ENCODE measurements at places on chromosomes 5 and 9. TPM values are rescaled to one million over a fixed set of nuclear protein-coding genes. Genes with fewer than 3 reads are reported as not detected.

DNA sequence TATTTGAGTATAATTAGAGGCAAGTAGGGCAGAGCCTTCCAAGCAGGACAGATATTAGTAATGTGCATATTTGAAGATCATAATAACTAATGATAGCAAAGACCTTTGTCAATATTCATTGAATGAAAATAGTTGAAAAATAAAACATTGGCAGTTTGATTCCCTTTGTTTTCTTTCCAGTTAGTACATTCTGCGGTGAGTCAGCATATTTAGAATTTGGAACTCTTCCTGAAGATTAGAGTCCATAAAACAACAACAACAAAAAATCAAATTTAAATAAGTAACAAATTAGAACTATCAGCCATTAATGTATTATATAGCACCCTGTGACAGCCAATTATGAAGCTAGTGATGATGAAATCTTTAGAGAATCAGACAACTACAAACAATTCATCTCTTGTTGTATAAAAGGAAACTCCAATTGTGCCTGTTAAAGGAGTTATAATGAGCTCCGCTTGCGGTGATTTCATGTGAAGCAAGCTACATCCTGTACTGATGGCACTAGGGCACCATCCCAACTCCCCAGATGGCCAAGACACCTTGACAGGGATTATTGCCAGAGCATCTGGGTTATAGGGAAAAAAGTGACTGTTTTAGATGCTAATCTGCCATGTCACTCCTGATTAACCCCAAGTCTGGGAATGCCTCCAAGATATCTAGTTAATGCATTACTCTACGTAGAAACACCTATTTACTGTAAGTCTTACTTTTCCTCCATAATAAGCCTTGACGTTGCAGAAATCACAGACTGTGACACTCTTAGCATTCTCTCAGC is 6.8 kb downstream of the IFNA8 start:
- peak; percentile 59 for DNase-seq

DNA sequence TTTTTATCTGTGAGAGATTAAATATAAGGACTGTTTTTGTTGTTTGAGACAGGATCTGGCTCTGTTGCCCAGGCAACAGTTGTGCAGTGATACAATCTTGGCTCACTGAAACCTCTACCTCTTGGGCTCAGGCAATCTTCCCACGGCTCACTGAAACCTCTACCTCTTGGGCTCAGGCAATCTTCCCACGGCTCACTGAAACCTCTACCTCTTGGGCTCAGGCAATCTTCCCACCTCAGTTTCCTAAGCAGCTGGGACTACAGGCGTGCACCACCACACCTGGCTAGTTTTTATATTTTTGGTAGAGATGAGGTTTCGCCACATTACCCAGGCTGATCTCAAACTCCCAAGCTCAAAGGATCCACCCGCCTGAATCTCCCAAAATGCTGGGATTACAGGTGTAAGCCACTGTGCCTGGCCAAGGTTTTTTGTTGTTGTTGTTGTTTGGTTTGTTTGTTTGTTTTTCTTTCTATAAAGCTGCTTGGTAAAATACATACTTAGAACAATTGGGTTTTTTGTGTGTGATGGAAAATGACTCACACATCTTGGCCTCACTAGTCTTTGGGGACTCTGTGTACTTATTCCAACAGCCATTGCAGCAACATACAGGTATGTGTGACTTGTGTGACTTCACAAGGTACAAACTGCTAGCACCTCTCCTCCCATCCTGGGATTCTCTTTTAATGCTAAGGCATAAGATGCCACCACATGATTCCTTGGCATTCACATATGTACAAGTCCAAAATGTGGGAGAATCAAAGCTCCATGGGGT is 36.5 kb upstream of the RASA1 start:
- DNase-seq = no peak

DNA sequence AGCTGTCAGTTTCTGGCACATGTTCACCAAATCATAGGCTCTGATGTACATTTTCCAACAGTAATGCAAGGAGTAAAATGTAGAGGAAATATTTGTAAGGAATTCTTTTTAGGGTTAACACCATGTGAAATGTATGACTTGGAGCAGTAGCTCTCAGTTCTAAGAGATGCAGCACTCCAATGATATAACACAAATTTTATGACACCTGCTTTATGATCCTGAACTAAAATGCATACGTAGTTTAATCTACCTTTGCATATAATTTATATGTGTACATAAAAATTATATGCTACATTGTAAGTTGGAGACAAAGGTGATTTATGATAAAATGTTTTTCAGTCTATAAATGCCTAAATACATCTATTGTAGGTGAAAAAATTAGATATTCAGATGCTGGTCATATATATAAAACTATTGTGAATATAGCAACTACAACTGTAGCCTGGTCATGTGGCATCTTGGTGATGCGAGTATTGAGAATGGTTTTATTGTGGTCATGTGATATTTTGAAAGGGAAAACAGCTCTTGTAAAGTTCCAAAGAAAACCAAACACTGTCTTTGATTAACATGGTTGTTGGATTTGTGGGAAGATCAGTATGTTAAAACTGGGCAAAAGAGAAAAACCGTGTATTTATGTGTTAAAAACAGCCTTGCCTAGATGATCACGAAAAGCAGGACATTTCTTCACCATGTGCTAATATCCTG is 171.0 kb downstream of the TRIO start:
- DNase-seq = no peak

- DNase-seq = no peak
These were observed 418.7 kb upstream of the KIF2A start for GRCh38 chr5:61887271-61887670.

DNA sequence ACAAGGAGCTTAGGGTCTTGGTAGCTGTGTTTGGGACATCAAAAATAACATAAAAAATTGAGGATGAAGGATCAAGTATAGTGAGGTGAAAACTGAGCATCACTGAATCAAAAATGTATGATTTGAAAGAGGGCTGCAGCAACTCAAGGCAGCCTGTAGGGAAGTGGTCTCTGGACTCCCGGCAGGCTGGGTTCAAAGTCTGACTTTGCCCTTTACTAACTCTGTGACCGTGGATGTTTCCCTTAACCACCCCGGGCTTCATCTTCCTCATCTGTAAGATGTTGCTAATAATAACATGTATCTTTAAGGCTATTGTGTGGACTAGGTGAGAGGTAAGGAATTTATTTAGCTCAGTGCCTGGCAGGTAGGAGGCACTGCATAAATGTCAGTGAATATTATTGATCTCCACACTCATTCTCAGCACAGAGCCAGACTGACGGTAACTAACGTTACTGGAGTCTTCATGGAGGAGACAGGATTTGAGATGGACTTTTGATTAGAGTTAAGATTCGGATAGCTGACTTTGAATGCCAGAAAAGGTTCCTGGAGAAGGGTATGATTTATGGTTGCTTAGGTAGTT is 367.3 kb downstream of the NDUFS4 start:
- DNase-seq = no peak

GRCh38 chr5:134174841-134175839 is 1.6 kb downstream of the SKP1 start:
- DNase-seq = no peak

DNA sequence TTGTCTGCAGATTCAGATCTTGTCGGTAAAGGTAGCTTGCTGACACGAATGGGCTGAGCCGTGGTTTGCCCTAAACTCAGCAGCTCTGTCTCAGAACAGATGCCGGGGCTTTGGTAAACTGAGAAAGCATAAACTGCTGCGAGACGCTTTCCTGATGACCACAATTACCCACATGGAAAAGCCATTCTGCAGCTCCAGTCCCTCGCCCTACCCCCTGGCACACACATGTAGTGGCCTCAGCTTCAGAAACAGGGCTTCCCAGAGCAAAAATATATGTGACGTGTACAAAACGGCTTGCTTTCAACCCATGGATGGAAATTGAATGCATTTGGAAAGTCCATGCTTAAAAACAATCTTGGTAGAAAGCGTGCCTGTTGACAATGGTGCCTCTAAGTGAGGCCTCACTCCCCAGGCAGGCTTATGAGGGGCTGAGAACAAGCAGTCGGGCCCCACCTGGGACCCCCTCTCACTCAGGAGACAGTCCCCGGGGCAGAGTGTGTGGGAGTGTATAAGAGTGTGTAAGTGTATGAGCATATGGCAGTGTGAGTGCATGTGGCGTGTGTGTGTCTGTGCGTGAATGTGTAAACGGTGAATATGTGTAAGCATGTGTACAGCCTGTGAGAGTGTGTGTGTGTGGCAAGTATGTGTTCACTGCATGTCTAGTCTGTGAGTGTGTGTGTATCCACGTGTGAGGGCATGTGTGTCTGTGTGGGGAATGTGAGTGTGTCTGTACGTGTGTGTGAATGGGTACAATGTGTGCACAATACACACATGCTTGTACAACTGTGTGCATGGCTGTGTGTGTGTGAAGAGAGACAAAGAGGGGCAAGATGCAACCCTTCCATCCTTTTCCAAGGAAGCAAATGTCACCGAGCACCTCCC is 88.2 kb upstream of the SMIM23 start:
- no peak for DNase-seq

GRCh38 chr5:56459394-56460194 is 226.5 kb upstream of the ANKRD55 start:
- no peak for DNase-seq

DNA sequence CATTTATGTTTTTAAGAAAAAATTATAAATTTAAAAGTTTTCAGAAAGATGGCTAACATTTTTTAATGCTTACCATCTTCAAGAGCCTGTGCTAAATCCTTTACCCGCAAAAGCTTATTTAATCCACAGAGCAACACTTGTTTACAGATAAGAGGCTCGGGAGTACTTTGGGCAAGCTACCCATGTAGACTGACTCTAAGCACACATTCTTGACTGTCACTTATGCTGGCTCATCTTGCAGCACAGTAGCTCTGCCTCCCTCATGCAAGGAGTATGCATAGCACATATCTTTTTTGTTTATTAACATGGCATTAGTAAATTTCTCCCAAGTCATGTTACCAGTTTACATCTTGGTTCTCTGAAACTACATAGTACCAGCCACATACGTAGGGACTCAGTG is 14.7 kb downstream of the SH3RF2 start:
- no peak for DNase-seq

DNA sequence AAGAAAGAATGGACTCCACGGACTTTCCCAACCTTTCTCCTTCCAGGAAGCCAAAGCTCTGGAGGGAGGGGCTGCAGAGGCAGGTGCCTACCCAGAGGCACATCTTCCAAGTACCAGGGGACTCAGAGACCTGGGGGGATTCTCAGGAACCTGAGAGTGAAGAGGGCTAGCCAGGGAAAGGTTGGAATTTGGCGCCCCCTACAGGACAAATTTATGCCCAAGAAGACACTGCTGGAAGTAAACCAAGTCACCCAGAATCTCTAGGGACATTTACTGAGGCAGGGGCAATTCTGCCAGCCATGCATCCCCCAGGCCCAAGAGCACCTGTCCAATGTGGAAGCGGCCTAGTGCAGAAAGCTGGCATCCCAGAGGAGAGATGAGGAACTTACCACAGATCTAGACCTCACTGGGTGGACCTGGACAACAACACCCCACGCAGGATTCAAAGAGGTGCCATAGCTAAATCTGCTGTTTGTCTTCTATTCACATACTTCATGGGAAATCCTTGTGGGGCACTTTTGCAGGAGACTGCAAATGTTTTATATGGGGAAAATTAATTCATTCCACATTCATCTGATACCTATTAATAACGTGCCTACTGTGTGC is 25.9 kb upstream of the IDNK start:
- no peak for DNase-seq

DNA sequence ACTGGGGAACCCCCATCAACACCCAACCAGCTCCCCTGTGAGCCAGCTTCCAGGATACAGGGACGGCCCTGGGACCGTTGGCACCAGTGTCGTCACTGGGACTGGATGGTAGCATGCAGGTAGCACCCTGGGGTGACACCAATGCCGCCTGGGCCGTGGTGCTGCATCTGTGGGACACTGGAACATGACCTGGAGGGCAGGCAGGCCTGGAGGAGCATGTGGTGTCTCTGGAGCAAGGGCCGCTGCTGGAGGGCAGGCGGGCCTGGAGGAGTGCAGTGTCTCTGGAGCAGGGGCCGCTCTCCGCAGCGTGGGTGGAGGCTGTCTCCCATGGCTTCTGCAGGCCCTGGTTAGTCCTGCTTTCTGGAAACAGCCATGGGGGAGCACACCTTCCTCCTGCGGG is 13.1 kb downstream of the LPCAT1 start:
- no peak for DNase-seq

DNA sequence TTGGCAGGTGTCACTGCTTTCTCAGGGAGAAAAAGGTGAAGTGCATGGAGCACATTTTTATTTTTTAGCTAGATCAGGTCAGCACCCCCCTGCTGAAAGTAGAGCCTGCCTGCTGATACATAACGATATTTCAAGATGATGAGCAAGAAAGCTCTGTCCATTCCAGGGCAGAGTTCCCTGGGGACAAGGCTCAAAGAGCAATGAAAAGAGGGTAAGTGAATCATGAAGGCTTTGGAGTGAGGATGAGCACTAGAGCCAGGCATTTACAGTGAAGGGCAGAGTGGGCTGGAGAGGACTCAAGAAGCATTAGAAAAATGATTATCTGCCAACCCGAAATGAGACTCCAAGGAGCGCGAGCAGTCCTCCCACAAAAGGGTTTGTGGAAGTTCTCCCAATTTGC is 345.7 kb downstream of the TLE4 start:
- DNase-seq = no peak

DNA sequence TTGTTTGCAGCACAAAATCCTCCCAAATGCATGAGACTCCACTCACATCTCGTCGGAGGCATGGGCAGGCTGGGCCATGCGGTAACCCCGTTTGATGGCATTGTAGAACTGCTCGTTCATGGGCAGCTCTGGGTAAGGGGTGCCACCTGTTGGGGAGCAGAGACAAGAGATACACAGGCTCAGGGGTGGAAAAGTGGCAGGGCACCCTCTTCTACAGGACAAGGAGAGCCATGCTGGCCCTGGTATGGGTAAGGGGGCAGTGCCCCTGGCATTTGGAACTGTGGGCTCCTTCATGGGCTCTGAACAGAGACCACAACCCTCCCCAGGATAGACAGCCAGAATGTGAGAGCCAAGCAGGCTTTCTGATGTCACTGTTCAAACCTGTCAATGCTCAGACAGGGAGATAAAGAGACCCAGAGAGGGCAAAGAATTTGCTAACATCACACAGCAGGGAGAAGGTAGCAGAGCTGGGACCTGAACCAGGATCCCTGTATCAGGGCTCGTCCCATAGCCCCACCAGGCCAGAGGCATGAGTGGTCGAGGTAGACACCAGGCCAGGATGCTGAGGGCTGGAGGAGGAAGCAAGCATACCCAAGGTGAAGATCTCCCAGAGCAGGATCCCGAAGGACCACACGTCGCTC is 33.2 kb upstream of the CSF1R start:
- DNase-seq = no peak

- DNase-seq = no peak
These were observed 655.7 kb upstream of the ITGA1 start for GRCh38 chr5:52132053-52132452.

GRCh38 chr5:36611520-36612274 is 5.3 kb downstream of the SLC1A3 start:
- no peak for DNase-seq

- DNase-seq = no peak
These were observed 5.7 kb downstream of the WDR41 start for GRCh38 chr5:77486344-77486962.

- no peak for DNase-seq
These were observed 75.0 kb upstream of the RUSC2 start for GRCh38 chr9:35414889-35415288.

The NR5A1 gene
- total RNA-seq = not detected

The CENPH gene
- 13.3 TPM for total RNA-seq

The CYSRT1 gene
- 3.8 TPM for total RNA-seq
